ENCODE measurements at places on chromosomes 5 and 9.

DNA sequence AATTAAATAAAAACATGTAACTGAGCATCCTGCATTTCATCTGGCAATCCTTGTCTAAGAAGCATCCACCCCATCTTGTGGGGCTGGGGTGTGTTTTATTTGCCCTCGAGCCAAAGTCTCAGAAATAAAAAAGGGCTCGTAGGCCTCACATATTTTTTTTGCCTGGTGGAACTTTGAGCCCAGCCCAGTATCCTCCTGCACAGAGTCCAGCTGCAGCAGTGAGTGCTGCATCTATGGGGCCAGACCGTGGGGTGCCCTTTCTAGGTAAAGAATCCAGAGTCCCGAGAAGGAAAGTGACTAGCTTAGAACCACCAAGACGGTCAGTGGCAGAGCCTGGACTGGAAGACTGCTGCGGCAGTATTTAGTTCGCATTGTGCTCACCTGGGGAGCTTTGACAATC is 33.1 kb downstream of the NEURL1B start:
- DNase-seq = no peak

GRCh38 chr5:134055015-134055414 is 50.2 kb upstream of the VDAC1 start:
- no peak for DNase-seq

GRCh38 chr5:3656803-3657202 is 61.2 kb downstream of the IRX1 start:
- DNase-seq = no peak

GRCh38 chr9:104304925-104305324 is 199.1 kb upstream of the OR13F1 start:
- DNase-seq = no peak

DNA sequence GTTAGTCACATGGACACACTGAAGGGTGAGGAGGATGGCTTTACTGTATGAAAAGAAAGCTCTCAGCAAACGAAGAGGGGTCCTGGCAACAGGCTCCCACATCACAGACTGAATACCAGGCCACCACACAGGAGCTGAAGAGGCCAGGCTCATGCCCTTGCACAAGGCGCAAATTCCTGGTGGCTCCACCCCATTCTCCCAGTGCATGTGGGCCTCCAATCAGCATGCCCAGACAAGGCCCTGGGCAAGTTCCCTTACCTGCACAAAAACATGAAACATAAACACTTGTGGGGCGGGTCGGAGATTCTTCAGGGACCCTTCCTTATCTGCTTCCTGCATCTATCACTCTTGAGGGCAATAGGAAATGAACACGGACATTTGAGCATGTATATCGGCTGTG is 935.8 kb upstream of the EDIL3 start:
- no peak for DNase-seq

GRCh38 chr5:38554861-38555260 is 1.6 kb downstream of the LIFR start:
- DNase-seq = no peak

DNA sequence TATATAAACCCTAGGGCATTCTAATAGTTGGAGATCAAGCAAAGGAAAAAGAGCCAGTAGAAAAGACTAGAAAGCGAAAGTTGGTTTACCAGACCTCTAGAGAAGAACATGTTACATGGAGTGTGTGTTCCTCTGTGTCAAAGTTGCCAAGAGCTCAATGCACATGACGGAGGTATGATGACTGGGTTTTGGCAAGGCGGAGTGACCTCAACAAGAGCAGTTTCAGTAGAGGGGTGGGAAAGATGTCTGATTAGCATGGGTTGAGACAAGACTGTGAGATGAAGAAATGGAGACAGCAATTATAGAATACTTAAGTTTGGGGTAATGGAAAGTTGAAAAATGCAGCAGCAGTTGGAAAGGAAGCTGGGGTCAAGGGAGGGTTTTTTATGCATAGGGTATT is 1.6 kb downstream of the ANKDD1B start:
- DNase-seq = no peak

DNA sequence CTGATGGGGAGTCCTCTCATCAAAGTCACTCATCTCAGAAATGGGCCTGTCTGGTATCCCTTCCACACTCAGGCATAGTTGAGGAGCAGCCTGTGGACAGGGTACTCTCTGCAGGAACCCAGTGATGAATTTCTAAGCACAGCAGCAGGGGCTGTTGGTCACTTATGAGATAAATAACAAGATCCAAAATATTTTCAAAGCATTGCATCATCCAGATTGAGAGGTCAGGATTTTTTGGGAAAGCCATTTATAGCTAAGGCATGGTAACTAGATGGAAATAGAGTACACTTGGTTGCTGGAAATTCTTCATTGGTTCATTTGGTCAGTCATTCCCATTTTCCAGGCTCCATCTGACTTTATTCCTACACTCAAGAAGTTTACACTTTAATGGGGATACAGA is 246.8 kb upstream of the RAI14 start:
- DNase-seq = no peak

GRCh38 chr9:99076483-99077171 is 28.3 kb upstream of the TGFBR1 start:
- DNase-seq = peak; percentile 38

- no peak for DNase-seq
Observed at GRCh38 chr5:71652803-71653543, 65.8 kb downstream of the MCCC2 start.

- no peak for DNase-seq
Observed at GRCh38 chr9:127293328-127293727, 28.8 kb downstream of the GARNL3 start.

DNA sequence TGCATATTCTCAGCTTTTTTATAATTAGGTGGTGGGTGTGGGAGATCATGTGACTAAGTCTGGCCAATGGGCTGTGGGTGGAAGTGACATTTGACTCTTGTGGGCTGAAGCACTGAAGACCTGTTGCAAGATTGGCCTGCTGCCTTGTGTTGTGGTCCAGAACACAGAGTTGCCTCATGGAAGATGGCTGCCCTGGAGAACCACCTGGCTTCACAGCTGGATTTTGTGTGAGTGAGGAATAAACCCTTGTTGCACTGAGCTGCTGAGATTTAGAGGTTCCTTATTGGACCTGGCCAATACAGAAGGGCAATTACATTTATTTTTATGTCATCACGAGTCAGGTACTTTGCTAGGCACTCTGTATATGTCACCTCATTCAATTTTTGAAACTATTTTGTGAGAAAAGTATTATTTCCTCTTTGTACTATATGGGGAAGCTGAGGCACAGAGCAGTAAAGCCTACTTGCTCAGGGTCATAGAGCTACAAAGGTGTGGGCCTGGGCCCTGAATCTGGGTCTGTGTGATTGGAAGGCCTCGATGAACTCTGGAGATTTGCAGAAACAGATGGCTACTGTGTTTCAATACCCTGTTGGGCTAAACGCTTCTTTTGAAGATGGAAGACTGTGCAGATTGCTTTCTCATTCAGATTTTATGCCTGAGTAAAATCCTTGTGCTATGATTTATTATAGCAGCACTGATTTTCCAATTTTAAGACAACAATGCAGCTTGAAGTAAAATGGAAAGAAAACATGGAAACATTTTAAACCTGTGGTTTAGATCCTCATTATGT is 71.2 kb upstream of the TBC1D2 start:
- DNase-seq = no peak

DNA sequence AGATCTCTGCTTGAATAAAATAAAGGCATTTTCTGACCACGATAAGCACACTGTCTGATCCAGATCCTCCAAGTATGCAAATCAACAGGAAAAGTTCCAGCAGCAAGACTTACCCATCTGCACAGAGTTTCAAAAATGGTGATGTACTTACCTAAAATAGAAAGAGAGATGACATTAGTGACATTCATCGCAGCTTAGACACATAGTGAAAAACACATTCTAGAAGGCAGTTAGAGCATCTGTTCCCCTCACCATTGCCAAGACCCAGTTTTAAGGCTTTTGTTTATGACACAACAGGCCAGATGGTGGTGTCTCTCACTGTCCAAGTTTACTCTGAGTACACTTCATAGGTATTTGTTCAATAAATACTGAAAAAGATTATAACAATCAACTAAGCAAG is 207.7 kb downstream of the PDE4D start:
- DNase-seq = no peak

DNA sequence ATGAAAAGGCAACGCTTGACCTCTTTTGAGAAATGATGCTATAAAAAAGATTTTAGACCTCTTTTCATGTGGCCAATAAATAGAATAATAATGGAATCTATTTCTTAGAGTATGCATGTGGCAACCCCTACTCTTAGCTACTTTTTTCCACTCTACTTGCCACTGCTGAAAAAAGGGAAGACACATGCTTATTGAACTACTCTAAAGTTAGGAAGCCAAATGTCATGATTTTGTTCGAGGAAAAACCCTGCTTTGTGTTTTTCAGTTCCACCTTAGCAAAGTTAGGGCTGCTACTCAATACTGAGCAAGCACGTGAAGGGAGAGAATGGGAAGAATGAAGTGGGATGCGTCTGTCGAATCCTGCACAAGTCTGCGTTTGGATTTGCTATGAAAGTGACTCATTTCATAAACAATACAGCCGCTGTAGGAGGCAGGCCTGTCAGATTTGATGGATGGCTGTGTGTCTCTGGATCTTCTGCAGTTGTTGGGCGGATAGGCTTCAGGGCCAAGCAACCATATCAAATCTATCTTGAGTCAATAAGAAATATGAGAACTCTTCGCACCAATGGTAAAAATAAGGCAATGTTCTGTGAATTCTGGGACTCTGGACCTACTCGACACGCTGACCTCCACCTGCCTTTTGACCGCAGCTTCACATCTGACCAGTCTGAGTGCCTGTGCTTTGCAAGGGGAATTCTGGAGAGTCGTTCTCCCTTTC is 333.6 kb downstream of the PIK3R1 start:
- DNase-seq = no peak

- DNase-seq = no peak
Observed at GRCh38 chr5:16690243-16690852, 73.6 kb upstream of the RETREG1 start.

GRCh38 chr5:111165058-111165457 is 59.1 kb upstream of the CAMK4 start:
- DNase-seq = no peak

DNA sequence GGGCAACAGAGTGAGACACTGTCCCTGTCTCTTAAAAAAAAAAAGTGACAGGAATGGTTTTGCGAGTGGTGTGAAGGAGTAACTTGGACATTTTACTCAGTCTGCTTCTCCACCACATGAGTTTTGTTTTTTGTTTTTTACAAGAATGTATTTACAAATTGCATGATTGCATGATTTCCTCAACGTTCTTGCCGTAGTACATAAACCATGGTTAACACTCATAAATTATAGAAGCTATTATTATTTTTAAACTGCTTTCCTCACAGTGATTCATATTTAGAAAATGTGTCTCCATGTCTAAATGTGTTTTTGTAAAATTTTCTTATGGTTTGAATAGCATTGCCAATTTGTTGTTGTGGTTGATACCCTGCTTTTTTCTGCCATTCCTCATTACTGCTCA is 220.0 kb downstream of the GOLPH3 start:
- no peak for DNase-seq

DNA sequence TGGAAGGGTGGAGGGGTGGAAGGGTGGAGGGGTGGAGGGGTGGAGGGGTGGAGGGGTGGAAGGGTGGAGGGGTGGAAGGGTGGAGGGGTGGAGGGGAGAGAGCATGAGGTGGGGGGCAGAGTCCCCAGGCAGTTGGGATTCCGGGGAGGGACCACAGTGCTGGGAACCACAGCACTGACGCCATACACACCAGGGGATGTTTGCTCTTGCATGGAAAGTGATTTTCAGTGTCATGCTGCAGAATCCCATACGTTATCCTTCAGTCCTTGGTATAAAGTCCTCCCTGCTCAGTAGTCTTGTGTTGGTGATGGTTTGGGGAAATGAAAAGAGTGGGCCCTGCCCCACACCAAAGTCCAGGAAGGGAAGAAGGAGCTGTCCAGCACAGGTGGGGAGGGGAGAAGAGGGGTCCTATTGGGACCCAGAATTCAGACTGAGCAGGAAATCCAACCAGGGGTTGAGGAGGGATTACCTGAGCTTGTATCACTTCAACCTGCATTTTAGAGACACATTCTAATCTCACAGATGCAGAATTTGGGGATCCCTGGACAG is 5.5 kb upstream of the FIBCD1 start:
- no peak for DNase-seq

- peak; percentile 87 for DNase-seq
Observed at GRCh38 chr9:131237931-131238401, 38.3 kb downstream of the FAM78A start.

DNA sequence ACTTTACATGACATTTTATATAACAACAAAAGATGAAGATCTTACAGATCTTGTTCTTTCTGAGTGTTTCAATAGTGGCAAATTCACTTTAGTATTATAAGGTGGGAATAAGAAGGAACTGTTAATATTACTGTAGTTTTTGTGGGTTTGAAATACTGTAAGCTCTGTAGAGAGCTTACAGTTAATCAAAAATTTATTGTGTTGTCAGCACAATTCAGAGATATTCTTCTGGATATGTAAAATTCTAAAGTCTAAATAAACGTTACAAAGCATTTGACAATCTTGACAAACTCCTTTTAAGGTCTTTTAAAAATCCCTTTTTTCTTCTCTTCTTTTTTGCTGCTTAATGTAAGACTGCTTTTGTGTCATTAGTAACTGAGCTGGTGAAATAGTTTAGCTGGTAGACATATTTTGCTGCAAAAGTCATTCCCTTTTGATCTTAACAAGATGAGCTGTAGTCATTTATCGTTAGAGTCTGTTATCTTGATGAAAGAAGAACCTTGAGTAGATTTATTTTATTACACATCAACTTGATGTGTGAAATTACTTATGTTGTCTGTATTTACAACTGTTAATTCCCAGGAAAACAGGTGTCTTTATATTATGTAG is 186.0 kb downstream of the WDR70 start:
- no peak for DNase-seq

DNA sequence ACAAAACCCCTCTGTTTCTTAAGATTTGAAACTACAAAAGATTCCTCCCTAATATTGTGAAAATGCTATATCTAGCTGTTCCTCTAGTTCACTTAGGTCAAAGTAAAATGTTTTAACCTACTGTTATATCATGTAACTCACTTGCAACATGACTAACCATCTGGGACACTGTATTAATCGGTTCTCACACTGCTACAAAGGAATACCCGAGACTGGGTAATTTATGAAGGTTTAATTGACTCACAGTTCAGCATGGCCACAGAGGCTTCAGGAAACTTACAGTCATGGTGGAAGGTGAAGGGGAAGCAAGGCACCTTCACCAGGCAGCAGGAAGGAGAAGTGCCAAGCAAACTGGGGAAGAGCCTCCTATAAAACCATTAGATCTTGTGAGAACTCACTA is 34.7 kb downstream of the DIMT1 start:
- peak; percentile 7 for DNase-seq
